ENCODE measurements at places on chromosomes 7 and 10. TPM values are rescaled to one million over a fixed set of nuclear protein-coding genes. Genes with fewer than 3 reads are reported as not detected.

The BMPR1A gene
- 3.5 TPM for total RNA-seq

The FEZF1 gene
- not detected for total RNA-seq

The ANKRD30A gene
- not detected for total RNA-seq

The ADAMTS14 gene
- total RNA-seq: 0.16 TPM

The ZNF488 gene
- total RNA-seq: 0.55 TPM

DNA sequence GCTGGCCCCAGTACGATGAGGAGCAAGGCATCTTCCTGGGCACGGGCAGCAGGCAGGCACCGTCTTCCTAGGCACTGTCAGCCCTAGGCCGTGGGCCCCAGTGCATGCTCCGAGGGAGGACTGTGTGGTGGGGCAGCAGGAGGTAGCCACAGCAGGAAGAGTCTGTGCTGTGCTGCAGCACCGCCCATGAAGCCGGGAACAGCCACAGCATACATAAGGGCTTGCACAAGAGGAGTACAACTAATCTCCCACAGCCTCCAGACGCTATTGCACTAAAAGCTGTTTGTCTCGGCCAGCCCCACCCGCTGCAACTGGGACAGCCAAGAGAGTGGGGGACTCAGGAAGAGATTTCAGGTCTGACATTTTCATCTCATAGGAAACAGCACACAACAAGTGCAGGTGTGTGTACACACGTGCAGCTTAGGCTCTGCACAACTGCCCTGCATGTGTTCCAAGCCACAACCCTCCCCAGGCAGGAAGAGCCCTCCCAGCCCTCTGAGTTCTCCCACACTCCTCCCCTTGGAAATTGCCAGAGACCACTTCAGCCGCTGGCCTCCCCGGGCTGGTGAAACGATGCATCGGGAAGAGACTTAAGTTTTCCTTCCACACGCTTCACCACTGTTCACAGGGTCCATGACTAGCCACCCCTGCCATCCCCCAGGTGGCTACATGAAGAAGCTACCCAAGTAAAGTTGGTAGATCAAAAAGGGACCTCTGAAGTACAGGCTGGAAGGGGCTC lies 88.1 kb upstream of the DDC start:
- no peak for DNase-seq

GRCh38 chr10:117136391-117136975 lies 1.6 kb downstream of the VAX1 start:
- no peak for DNase-seq

DNA sequence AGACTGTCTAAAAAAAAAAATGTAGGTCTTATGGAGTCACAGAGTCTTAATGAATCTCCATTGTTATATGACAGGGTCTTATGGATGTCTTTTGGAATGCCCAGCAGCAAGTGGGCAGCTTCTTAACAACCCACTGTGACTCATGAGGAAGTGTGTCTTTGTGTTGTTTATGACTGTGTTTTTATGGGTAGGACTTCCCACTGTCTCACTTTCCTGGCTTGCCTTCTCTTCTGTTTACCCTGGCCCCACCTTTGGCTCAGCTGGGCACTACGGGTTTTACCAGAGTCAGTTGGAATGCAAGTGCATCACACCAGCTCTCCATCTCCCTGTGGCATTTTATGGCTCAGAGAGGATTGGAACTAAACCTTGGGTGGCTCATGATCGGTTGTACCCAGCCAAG lies 580.5 kb downstream of the AUTS2 start:
- DNase-seq: no peak

DNA sequence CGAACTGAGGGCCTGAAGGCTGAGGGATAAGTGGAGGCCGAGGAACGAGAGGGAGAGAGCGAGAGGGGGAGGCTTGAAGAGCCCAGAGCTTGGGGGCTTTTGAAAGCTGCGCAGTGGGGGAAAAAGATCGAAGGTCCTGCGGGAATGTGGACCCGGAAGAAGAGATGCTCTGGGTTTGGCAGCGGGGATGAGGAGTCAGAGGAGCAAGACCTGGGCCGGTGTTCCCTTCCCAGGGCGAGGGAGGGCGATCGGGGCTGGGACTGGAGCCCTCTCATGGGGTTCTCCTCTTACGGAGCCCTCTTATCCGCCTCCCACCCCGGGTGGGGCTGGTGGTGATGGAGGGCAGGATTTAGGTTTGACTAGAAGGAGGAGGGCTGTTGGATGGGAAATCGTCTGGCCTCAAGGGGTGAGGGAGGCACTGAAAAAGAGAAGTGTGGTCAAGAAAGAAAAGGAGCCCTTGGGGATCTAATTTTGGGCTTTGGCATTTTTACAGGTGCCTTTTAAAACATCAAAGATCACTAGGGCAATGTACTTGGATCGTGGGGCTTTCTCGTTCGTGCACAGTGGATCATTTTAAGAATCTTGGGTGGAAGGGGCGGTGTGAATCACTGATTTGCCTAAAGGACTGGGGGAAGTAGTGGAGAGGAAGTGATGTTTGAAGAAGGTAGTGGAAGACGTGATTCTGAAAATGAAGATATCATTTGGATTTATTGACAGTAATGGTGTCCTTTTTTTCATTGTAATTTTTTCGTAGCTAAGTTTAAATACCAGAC lies 637 bp downstream of the SAMD8 start:
- DNase-seq: peak; percentile 49

DNA sequence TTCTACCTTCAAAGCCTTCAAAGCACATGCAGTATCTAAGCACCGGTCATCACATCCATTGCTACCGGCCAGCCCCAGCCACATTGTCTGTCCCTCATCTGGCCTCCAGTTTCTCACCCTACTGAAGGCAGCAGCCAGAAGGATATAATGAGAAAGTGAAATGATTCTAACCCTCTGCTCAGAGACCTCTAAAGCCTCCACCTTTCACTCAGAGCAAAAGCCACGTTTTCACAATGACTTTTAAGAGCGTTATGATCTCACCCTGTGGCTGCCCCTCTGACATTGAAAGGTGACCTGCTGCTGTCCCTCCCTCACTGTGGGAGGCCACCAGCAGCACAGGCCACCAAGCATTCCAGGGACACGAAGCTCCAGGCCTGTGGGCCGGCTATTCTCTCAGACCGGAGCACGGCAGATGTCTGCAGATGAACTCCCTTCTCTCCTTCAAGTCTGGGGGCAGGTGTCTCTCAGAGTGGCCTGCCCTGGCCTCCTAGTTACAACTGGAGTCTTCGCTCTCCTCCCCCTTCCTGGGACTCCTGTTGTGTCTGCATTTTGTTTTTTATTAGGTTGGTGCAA lies 94.9 kb upstream of the EEPD1 start:
- no peak for DNase-seq

DNA sequence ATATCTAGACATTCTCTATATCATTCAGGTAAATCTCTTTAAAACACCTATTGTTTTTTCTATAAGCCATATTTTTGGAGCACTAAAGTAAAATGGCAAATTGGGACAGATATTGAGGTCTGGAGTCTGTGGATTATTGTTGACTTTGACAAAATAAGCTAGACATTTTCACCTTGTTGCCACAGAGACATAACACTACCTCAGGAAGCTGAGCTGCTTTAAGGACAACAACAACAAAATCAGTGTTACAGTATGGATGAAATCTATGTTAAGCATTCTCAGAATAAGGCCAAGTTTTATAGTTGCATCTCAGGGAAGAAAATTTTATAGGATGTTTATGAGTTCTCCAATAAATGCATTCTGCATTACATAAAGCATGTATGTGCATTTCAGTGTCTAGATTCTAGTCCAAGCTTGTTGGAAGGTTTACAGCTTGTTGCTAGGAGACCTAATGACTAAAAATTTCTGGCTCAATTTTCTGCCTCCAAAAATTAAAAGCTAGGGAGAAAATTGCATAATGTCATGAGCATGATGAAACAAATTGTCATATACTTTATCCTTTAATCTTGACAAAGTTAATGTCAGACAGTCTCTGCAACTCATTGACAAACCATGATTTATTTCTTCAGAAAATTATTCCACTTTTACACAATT lies 18.3 kb downstream of the LIPM start:
- DNase-seq: no peak

DNA sequence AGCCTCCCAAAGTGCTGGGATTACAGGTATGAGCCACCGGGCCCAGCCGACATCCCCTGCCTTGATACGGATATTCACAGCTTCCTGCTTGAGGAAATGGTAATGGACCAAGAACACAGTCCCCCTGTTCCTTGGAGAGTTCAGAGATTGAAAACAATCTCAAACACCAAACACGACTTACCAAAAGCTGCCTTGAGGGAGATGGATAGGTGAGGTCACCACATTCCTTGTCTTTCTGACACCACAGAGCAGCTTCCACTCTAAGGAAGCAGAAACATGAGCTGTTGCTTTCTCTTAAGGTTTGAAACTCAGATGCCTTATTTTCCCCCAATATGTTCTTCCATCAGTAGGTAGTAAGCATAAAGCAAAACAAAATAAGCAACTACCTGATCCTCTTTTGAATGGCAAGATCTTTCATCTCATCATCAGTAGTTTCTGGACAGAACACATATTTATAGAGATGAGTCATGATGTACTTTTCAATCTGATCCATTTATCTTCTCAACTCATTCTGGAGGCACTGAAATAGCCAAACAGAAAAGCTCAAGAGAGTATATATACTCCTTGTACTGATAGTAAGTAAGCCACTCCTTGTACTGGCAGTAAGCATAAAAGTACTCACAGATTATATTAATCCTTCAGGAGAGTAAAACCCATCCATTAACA lies 199.1 kb upstream of the KCTD7 start:
- DNase-seq: no peak

DNA sequence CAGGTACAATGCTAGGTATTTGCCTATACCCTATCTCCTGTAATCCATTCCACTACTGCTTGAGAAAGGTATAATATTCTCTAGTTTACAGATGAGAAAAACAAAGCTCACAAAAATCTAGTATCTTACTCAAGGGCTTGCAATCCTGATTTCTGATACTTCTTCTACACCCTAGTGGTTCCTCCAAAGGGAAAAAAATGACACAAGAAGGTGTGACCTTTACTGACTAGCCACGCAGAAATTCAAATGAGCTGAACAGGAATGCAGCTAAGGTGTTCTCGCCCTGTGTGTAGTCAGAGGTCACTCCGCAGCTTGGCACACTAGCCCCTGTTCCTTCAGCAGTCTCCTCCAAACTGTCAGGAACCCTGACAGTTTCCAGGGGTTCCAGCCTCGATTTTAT lies 59.5 kb upstream of the TM9SF3 start:
- DNase-seq: no peak

GRCh38 chr7:7857143-7857583 lies 111.4 kb upstream of the GLCCI1 start:
- no peak for DNase-seq

All from activated naive CD4-positive, alpha-beta T cell treated with anti-CD3 and anti-CD28 coated beads, Interleukin-2, amount 50 U/mL, for 72 hours (primary cell).